Esophagus squamous epithelium (tissue), 5 donors: ENCODE measurements at places on chromosomes 16 and 17.

- H3K36me3 ChIP-seq: no peaks in the 10 kb centered on the region
- H3K4me3 ChIP-seq: peak within 1 kb of the TSS; percentile 55
- peaks cover 68% of the 10 kb centered on the region for H3K4me1 ChIP-seq
Observed at GRCh38 chr17:40309031-40309948, at the start of gene RARA. Gene RARA, plus strand, starts transcription at chr17:40309180. Its CDS starts 22,039 bp downstream, at chr17:40331219.

DNA sequence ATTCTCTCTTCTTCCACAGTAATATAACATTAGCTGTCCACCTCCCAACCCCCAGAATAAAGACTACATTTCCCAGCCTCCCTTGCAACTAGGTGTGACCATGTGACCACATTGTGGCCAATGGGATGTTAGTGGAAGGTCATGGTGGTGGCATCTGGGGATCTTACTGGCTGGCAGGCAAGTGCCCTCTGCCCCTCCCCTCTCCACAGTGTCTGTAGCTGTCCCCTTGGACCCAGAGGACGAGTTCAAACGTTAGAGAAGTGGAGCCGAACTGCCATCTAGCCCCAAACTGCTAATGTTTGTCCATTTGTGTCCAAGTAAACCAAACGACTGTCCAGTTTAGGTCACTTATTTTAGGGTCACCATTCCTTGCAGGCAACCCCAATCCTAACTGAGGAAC, 26.6 kb upstream of the KCNG4 start:
- H3K27me3 ChIP-seq: peaks cover 18% of the 10 kb centered on the region
- H3K36me3 ChIP-seq: no peaks in the 10 kb centered on the region
- DNase-seq: no peak
- no peak overlapping the region for H3K4me3 ChIP-seq
- H3K4me1 ChIP-seq: no peaks in the 10 kb centered on the region

DNA sequence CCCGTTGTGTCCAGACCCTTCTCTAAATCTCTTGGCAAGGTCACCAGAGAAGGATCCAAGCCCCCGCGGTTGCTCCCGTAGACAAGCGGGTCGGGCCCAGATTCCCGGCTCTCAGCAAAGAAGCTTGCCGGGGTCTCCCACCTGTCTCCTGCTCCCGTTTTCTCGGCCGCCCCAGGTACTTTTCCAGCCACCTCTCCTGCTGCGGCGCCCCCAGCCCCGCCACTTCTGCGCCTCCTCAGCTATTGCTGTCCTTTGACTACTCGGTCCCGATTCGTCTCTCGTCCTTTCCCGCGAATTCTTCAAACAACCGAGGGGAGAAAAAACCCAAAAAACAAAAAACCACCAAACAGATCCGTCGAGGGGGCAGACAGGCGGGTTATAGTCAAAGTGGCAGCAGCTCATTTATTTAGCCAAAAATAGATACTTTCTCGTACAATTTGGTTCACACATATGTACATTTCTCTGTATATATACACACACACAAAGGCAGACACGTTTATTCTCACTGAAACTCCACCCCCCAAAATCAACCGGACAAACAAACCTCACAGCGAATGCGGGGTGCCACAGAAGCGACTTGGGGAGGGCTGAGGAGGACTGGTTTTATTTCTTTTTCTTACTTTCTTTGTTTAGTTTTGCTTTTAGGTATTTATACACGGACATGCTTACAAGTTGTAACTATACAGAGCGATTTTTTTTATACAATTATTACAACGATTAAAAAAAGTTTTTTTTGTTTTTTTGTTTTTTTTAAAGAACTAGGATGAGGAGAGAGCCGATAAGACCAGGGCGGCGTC, 3.5 kb downstream of the IRX3 start:
- H3K27me3 ChIP-seq: peaks cover 4% of the 10 kb centered on the region
- peak overlapping the region; percentile 97 for H3K27ac ChIP-seq
- DNase-seq: no peak

DNA sequence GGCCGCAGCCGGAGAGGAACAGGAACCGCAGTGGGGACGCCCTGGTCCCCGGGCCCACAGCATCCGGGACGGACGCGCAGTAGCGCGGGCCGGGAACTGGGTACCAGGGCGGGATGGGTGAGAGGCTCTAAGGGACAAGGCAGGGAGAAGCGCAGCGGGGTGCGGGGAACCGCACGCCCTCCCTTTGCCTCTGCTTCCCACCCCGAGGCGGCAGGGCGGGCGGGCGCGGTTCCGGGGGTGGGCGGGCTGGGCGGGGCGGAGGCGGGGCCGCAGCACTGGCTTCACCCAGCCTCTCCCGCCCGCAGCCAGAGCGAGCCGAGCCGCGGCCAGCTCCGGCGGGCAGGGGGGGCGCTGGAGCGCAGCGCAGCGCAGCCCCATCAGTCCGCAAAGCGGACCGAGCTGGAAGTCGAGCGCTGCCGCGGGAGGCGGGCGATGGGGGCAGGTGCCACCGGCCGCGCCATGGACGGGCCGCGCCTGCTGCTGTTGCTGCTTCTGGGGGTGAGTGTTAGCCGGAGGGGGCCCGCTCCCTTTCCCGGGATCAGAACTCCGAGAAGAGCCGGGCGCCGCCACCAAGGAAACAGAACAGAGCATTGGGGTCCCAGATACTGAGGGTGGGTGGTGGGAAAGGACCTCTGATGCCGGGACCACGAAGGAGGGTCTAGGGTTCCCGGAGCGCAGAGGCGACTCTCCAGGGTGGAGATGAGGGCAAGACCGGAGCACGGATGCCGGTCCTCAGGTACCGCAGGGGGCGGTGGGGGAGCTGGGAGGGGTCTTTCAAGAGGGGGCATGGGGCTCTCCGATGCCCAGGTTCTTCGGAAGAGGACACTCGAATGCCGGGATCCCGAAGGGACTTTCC, at the start of gene NGFR:
NGFR (plus strand) TSS at position 308 of the 856 bp plus-strand sequence; CDS start at position 433, 125 bp downstream.
- DNase-seq: no peak
- peak within 1 kb of the TSS; percentile 32 for H3K4me3 ChIP-seq
- no peaks in the 10 kb centered on the region for H3K36me3 ChIP-seq
- H3K27ac ChIP-seq: no peak within 1 kb of the TSS
- H3K27me3 ChIP-seq: peaks cover 4% of the 10 kb centered on the region

DNA sequence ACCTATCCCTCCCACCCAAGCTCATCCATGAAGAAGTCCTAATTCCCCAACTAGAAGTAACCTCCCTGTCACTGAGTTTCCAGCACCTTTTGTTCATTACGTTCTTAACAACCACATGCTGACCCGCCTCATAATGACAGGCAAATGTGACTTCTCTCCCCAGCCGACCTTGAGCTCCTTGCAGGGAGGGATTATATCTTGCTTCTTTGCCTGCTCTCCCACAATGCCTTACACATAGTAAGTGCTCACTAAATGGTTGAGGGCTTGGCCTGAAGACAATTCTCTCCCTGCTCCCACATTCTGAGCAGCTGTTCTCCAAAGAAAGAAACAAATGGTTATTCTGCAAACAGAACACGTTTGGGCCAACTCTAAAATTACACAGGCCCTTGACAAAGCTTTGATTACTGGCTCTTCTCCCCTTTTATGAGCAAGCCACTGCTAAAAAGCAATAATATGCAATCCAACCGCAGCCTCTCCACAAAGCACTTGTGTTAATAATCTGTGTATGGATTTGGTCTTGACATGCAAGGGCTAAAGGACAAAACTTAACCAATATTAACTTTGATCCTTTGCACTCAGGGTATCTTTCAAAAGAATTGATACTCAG, 23.2 kb downstream of the SLC39A11 start:
- no peak overlapping the region for H3K4me3 ChIP-seq
- H3K4me1 ChIP-seq: no peaks in the 10 kb centered on the region

DNA sequence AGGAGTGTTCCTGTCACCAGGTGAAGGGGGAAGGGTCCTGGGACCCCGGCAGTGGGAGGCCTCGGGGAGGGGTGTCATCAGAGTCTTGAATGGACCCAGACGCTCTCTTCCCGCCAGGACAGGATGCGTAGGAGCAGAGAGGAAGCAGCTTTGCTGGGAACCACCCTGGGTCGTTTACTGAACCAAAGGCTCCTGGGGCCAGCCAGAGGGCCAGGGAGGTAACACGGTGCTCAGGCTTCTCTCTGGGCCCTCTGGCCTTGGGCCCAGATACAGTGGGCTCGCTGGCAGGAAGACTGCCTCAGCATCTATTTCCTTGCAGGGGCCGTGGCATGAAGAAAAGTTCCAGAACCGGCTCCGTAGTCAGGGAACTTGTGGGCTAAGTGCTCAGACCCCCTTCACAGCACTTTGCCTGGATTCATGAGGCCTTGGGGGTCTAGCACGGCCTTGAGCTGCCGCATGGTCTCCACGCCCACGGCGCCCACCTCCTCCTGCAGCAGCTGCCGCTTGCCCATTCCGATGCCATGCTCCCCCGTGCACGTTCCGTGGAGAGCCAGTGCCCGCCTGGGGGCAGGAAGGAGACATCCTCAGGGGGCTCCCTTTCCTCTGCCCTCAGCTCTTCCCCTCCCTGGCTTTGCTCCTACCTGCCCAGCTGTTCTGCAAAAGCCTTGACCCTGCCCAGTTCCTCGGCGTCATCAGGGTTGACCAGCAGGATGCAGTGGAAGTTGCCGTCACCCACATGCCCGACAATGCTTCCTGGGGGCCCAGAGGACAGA, 4.4 kb downstream of the LDHD start:
- H3K27ac ChIP-seq: peak overlapping the region; percentile 87
- no peaks in the 10 kb centered on the region for H3K27me3 ChIP-seq
- DNase-seq: no peak
- no peaks in the 10 kb centered on the region for H3K36me3 ChIP-seq
- peaks cover 93% of the 10 kb centered on the region for H3K4me1 ChIP-seq
- no peak overlapping the region for H3K4me3 ChIP-seq

DNA sequence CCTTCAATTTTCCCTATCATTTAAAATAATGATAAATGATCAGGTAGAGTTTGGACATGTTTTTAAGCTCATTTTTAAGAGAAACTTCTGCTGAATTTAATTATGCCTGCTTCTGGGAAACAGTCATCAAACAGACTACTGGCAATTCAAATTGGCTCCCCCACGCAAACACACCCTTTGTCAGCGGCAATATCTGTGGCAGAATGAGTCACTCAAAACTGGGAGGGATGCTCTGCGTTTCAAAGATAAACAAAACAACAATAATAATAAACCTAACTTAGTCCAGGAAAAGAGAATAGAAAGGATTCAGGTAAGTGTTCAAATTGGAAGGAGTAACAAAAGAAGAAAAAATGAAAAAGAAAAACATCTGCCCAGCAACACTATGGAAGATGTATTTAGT, 108.1 kb upstream of the ERCC4 start:
- DNase-seq: no peak
- H3K4me1 ChIP-seq: no peaks in the 10 kb centered on the region
- no peaks in the 10 kb centered on the region for H3K36me3 ChIP-seq
- H3K27me3 ChIP-seq: no peaks in the 10 kb centered on the region
- H3K27ac ChIP-seq: no peak overlapping the region

GRCh38 chr16:57994778-57995177, 5.7 kb downstream of the ZNF319 start:
- H3K36me3 ChIP-seq: peaks cover 20% of the 10 kb centered on the region
- peaks cover 14% of the 10 kb centered on the region for H3K4me1 ChIP-seq
- no peak overlapping the region for H3K27ac ChIP-seq

- H3K4me3 ChIP-seq: no peak overlapping the region
- DNase-seq: no peak
- peaks cover 41% of the 10 kb centered on the region for H3K4me1 ChIP-seq
- no peaks in the 10 kb centered on the region for H3K27me3 ChIP-seq
Observed at GRCh38 chr17:78973196-78973595, 6.5 kb downstream of the LGALS3BP start.

DNA sequence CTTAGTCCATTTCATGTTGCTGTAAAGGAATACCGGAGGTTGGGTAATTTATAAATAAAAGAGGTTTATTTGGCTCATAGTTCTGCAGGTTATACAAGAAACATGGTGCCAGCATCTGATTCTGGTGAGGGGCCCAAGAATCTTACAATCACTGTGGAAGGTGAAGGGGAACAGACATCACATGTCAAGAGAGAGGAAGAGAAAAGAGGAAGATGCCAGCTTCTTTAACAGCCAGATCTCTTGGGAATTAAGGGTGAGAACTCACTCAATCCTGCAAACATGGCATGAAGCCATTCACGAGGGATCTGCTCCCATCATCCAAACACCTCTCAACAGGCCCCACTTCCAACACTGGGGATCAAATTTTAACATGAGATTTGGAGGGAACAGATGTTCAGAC, 49.5 kb downstream of the BMERB1 start:
- DNase-seq: no peak
- H3K27me3 ChIP-seq: no peaks in the 10 kb centered on the region
- H3K4me3 ChIP-seq: no peak overlapping the region
- H3K27ac ChIP-seq: no peak overlapping the region

GRCh38 chr16:77928096-77928495, 94.3 kb upstream of the CLEC3A start:
- H3K36me3 ChIP-seq: no peaks in the 10 kb centered on the region
- no peaks in the 10 kb centered on the region for H3K27me3 ChIP-seq
- no peak overlapping the region for H3K27ac ChIP-seq
- DNase-seq: no peak

DNA sequence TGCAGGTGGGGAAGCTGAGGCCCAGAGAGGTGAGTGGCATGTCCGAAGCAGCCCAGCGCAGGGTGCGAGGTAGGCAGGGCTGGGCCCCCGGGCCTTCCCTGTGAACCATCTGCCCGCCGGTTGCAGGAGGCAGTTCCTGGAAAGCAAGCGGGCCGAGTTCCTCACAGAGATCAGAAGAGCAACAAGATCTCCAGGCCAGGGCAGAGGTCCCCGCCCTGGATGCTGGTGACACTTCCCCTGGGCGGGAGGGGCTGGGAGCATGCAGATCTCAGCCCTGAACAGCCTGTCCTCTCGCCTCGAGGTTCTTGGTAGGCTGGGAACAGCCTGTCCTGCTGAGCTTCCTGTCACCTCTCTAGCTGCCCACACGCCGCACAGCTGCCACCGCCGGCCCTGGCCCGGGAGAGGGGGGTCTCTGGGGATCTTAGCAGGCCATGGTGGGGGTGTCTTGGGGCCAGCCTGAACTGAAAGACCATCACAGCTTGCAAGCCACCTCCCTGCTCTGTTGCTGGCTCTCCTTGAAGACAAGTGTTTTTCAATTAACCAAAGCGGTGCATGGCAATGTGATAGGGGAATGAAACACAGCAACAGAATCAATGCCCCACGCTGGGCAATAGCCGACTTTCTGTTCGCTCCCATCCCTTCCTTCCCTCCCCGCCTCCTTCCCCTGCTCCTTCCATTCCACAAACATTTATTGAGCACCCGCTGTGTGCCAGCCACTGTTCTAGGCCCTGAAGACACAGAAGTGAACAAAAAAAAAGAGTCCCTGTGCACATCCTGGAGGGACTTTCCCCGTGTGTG, 31.7 kb downstream of the SOCS1 start:
- peak; percentile 47 for DNase-seq
- H3K4me1 ChIP-seq: peaks cover 3% of the 10 kb centered on the region
- H3K4me3 ChIP-seq: no peak overlapping the region
- H3K27ac ChIP-seq: peak overlapping the region; percentile 84

DNA sequence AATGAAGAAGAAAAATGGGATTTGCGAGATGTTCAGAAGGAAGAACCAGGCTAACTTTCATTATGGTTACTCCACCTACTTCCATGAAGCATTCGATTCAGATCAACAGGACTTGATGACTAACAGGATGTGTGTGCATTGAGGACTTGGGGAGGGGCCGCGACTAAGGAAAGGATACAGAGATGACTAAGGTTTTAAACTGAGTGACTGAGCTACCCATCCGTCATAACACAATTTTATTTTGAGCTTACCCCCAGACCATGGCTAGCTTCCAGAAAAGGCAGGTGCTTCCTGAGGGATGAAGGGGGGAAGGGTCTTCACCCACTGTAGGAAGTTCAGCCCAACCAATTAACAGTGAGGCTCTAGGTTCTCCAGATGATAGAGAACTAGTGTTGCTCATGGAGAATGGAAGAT, 2.5 kb upstream of the CDYL2 start:
- H3K27me3 ChIP-seq: no peaks in the 10 kb centered on the region
- no peaks in the 10 kb centered on the region for H3K36me3 ChIP-seq
- H3K27ac ChIP-seq: no peak overlapping the region
- H3K4me3 ChIP-seq: no peak overlapping the region
- peaks cover 6% of the 10 kb centered on the region for H3K4me1 ChIP-seq
